ENCODE measurements at places on chromosomes 12 and 14. TPM values are rescaled to one million over a fixed set of nuclear protein-coding genes. Genes with fewer than 3 reads are reported as not detected.

The CBLN3 gene
- total RNA-seq: 0.94 TPM

DNA sequence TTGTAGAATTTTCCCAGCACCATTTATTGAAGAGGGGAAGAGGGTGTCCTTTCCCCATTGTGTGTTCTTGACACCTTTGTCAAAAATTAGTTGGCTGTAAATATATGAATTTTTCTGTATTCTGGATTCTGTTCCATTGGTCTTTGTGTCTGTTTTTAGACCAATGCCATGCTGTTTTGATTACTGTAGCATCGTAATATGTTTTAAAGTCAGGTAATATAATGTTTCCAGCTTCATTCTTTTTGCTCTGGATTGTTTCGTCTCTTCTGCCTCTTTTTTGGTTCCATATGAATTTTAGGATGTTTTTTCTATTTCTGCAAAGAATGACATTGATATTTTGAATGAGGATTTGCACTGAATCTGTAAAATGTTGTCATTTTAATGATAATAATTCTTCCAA, 331.9 kb upstream of the RGS6 start:
- peaks cover 24% of the 10 kb centered on the region for H3K27me3 ChIP-seq
- H3K27ac ChIP-seq: no peak overlapping the region
- H3K4me3 ChIP-seq: no peak overlapping the region
- peaks cover 23% of the 10 kb centered on the region for H3K36me3 ChIP-seq
- DNase-seq: no peak

DNA sequence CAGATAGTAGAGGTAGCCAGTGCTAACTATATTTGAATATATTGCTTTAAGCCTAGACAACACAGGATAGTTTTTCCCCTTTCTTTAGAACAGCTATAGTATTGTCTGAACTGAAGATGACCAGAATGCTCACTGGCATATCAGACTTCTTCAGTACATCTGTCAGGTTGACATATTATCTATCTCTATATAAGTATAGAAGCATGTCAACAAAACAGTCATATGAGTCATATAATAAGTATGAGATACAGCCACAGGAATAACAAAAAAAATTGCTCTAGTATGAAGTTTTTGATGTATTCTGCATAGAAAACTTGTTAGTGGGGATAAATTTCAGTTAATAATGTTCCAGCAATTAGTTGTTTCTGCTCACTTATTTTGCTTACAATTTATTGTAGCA, 767.7 kb downstream of the LRFN5 start:
- no peak overlapping the region for H3K27ac ChIP-seq
- DNase-seq: no peak

DNA sequence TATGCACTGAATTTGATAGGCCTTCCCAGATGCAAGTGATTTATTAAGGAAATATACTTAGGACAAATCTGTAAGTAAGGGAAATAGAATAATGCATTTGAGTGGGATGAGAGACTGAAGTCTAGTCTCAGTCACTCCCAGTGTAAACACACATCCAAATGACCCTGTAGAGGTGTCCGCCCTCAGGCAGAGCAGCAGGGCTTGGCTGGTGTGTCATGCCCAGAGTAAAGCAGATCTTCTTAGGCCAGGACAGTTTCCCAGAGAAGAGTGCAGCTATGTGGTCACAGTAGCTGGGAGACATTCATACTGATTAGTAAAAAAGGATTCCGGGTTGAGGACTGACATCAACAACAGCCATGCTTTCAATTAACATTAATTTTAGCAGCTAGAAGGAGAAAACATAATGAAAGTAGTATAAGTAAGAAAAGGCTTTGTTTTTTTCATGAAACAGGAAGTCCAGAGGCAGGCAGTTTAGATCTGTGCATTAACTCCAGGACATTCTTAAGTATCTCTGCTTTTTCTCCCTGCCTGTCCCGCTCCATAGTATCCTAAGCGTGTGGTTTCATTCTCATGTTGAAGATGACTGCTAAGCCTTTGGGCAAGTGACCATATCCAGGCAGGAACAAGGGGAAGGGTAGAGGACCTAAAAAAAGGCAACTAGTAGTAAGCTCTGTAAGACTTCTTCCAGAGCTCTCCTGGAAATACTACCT, 35.7 kb downstream of the CNTN1 start:
- peaks cover 14% of the 10 kb centered on the region for H3K4me1 ChIP-seq
- peak overlapping the region; percentile 39 for H3K27ac ChIP-seq
- no peak overlapping the region for H3K4me3 ChIP-seq
- no peaks in the 10 kb centered on the region for H3K27me3 ChIP-seq
- no peaks in the 10 kb centered on the region for H3K36me3 ChIP-seq

DNA sequence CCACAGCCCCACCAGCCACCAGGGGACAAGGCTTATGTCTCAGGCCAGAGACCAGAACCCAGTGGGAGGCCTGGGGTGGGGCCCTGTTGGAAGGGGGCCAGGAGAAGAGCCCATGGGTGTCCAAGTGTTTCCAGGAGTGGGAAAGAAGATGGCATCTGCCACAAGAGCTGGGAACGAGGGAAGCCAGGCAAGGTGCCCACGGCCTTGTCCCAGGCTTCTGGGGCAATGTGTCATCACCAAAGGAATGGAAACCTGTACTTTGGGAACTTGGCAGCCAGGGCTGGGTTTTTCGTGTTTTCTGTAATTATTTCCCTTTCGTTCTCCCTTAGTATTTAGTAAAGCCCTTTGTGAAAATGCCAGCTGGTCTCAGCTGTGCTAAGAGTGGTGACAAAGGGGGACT, 5.3 kb upstream of the PGF start:
- H3K4me1 ChIP-seq: peaks cover 13% of the 10 kb centered on the region
- no peak overlapping the region for H3K27ac ChIP-seq
- no peak for DNase-seq
- no peaks in the 10 kb centered on the region for H3K36me3 ChIP-seq
- peaks cover 15% of the 10 kb centered on the region for H3K27me3 ChIP-seq
- no peak overlapping the region for H3K4me3 ChIP-seq

- no peak overlapping the region for H3K4me3 ChIP-seq
- no peaks in the 10 kb centered on the region for H3K36me3 ChIP-seq
- peaks cover 37% of the 10 kb centered on the region for H3K4me1 ChIP-seq
- no peaks in the 10 kb centered on the region for H3K27me3 ChIP-seq
These were observed 154.2 kb upstream of the MYL2 start for GRCh38 chr12:111074559-111074958.

GRCh38 chr12:104281636-104282035, 21.9 kb upstream of the EID3 start:
- no peak for DNase-seq
- peaks cover 16% of the 10 kb centered on the region for H3K4me1 ChIP-seq
- no peaks in the 10 kb centered on the region for H3K36me3 ChIP-seq
- no peak overlapping the region for H3K27ac ChIP-seq
- H3K27me3 ChIP-seq: no peaks in the 10 kb centered on the region

DNA sequence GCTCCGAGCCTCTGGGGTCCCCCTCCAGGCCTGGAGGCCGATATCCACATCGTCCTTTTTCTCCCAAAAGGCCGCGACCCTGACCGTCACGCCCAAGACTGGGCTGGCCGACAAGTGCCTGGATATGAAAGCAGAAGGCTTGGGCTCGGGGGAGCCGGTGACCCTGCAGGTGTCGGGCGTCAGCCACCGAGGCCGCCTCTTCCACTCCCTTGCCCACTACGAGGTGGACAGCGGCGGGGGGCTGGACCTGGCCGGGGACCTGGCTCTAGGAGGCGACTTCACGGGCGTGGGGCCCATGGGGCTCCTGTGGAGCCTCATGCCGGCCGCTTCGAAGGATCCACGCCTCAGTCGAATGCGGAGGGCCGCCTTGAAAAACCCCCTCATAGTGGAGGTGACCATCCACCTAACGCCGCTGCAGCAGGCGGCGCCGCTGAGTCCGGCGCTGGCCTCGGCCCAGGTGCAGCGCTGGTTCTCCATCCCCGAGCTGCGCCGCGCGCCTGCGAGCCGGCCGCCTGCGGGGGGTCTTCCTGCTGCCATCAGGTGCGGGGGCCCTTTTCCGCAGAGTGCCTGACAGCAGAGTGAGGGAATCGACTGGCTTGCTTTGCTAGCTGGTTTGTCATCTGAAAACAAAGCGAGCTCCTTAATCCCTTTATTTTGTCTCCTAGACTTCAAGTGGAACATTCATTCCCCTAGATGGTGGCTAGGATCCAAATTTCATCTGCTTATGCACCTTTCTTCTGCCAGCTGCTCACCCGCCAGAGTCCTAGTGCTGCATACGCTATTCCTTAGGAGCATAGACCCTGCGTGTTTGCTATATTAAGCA, 10.6 kb upstream of the DNAL1 start:
- peak overlapping the region; percentile 77 for H3K4me3 ChIP-seq
- peaks cover 2% of the 10 kb centered on the region for H3K27me3 ChIP-seq
- DNase-seq: peak; percentile 92
- peaks cover 12% of the 10 kb centered on the region for H3K4me1 ChIP-seq
- H3K36me3 ChIP-seq: no peaks in the 10 kb centered on the region

DNA sequence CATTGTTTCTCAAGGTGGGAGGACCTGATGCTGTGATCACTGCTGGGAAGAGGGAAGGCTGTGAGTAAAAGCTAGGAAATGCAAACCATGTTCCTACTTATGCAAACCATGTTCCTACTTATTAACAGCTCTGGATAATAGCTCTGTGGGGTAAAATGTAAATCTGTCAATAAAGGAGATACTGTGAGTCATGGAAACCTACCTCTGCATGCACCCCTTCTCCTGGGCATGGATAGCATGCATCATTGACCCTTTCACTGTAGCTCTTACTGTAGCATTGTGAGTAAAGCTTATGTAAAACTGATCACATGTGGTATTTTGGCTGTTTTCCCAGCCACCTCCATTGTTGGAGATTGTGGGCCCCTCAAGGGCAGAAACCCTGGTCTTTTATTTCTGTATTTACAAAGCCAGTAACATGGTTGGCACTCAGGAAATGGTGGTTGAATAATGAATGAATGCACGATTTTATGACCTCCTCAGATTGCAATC, 253.7 kb downstream of the GRIN2B start:
- DNase-seq: no peak
- no peaks in the 10 kb centered on the region for H3K36me3 ChIP-seq
- peaks cover 33% of the 10 kb centered on the region for H3K4me1 ChIP-seq
- H3K27me3 ChIP-seq: peaks cover 96% of the 10 kb centered on the region
- no peak overlapping the region for H3K4me3 ChIP-seq

GRCh38 chr12:80655751-80656150, 51.7 kb upstream of the MYF6 start:
- no peaks in the 10 kb centered on the region for H3K36me3 ChIP-seq
- no peak overlapping the region for H3K4me3 ChIP-seq
- no peak for DNase-seq
- H3K27me3 ChIP-seq: no peaks in the 10 kb centered on the region
- H3K27ac ChIP-seq: no peak overlapping the region
- no peaks in the 10 kb centered on the region for H3K4me1 ChIP-seq

DNA sequence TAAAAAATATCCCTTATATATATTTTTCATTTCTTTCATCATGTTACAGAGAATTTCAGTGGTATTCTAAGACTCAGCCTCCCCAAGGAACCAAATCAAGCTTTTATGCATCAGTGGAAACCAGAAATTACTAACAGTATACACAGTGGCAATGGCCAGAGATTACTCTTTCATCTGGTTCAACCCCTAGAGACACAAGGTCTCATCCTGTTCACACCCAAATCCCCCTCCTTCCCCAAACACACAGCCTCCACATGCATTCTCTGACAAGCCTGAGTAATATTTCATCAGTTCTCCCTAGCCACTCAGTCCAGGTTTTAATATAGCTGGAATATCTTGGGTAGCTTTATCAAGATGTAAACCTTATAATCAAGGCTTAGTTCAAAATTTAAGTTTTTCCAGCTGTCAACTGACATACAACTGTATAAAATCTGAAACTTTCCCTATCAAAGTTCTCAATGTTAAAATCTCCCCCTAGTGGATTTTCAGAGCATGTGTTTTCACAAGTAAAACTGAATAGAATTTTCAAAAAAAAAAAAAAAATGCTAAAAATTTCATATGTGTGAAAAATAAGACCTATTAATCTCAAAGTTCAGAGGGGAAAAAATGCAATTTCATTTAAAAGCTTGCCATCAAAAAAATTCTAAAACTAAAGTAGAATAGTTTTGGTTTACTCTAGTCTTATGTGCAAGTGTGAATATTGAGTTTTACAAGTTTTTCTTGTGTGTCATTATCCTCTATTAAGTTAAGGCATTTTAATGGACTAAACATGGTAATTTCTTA, 10.5 kb upstream of the SSTR1 start:
- peak overlapping the region; percentile 93 for H3K4me3 ChIP-seq
- peak overlapping the region; percentile 97 for H3K27ac ChIP-seq
- DNase-seq: no peak
- H3K4me1 ChIP-seq: peaks cover 61% of the 10 kb centered on the region
- H3K36me3 ChIP-seq: peaks cover 84% of the 10 kb centered on the region
- peaks cover 4% of the 10 kb centered on the region for H3K27me3 ChIP-seq

- peaks cover 16% of the 10 kb centered on the region for H3K27me3 ChIP-seq
- H3K4me3 ChIP-seq: no peak overlapping the region
- DNase-seq: no peak
- no peak overlapping the region for H3K27ac ChIP-seq
- peaks cover 20% of the 10 kb centered on the region for H3K4me1 ChIP-seq
- no peaks in the 10 kb centered on the region for H3K36me3 ChIP-seq
These were observed 3.1 kb upstream of the ANKRD33 start for GRCh38 chr12:51884676-51885229.

- no peak overlapping the region for H3K4me3 ChIP-seq
- H3K27me3 ChIP-seq: peaks cover 96% of the 10 kb centered on the region
- H3K4me1 ChIP-seq: peaks cover 45% of the 10 kb centered on the region
These were observed 17.4 kb downstream of the PDE1B start for GRCh38 chr12:54566792-54567191.

DNA sequence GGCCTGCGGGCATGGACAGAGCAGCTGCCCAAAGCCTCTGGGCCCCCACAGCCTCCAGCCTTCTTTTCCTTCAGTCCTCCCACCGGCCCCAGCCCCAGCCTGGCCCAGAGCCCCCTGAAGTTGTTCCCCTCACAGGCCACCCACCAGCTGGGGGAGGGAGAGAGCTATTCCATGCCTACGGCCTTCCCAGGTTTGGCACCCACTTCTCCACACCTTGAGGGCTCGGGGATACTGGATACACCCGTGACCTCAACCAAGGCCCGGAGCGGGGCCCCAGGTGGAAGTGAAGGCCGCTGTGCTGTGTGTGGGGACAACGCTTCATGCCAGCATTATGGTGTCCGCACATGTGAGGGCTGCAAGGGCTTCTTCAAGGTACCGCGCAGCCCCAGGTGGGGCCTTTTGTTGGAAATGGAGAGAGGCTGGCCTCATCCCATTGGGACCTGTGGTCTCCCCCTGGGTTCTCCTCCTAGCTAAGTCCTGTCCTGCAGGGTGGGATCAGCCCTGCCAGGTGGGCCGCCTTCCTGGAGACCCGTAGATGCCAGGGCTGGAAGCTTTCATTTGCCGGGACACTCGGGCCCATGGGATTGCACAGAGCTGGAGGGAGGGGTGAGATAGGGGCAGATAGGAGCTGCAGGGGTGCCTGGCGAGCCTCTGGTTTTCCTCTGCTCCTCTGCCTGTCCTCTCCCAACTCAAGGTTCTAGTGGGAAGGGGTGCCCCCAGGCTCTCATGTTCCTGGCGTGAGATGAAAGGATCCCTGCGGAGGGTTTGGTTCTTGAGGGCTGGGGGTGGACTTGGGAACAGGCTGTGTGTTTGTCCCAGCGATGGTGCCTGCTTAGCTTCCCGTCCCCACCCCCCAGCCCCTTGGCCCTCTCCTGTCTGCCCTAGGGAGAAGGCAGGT, 3.8 kb downstream of the NR4A1 start:
- no peak for DNase-seq
- H3K27me3 ChIP-seq: peaks cover 23% of the 10 kb centered on the region
- H3K4me1 ChIP-seq: peaks cover 18% of the 10 kb centered on the region
- H3K4me3 ChIP-seq: no peak overlapping the region
- 0 out of 2 replicates have a peak, but pooled peaks cover 3% of the 10 kb centered on the region for H3K36me3 ChIP-seq
